ENCODE measurements at places on chromosomes 2 and 18. TPM values are rescaled to one million over a fixed set of nuclear protein-coding genes. Genes with fewer than 3 reads are reported as not detected.

Gene MYO7B
- total RNA-seq: 0.19 TPM

Gene FHL2
- total RNA-seq: 77.6 TPM

Gene DYNAP
- total RNA-seq: not detected

Gene MAT2A
- 461 TPM for total RNA-seq

Gene PARD6G
- total RNA-seq: 2.8 TPM

Gene PRKAG3
- not detected for total RNA-seq

Gene UPP2
- total RNA-seq: not detected

Gene TMEM200C
- total RNA-seq: not detected
